CD4-positive, alpha-beta T cell treated with Interleukin-2 at 100 ng/mL for 4 hours (primary cell): ENCODE measurements at places on chromosomes 4 and X.

GRCh38 chrX:74500067-74500466, 78.8 kb downstream of the SLC16A2 start:
- DNase-seq, result no peak

DNA sequence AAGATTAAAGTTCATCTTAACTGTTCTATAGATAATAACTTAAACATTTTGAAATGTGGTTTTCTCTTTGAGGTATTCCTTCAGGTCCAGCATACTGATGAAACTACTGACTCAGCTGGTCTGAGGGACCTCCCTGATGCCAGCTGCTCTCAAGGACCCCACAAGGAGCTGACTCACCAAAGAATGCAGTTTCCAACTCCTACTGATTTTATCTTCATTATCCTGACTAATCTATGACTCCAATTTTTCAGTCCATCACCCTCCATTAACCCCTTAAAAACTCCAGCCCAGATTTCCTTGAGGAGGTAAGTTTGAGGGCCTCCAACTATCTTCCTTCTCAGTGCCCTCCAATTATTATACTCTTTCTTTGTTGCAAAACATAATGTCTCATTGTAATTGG, 1.4 kb upstream of the UGT2B4 start:
- no peak for DNase-seq

DNA sequence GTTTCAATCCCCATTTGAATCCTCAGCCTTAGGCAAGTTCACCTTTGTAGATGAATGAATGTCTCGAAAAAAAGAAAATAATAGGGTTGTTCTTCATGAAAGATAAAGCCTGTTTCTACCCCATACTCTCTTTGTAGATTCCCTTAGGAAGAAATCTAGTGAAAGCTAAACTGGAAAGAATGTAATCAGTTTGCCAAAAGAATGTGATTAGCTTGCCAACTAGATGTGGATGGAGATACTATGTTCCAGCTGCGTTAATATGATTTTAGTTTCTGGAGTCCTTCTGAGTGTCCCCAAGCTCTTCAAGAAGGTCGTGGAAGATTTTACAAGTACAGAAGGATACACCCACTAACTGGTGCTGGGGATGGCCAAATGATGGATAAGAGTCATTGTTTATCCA, 162.3 kb upstream of the EDNRA start:
- DNase-seq, result no peak

DNA sequence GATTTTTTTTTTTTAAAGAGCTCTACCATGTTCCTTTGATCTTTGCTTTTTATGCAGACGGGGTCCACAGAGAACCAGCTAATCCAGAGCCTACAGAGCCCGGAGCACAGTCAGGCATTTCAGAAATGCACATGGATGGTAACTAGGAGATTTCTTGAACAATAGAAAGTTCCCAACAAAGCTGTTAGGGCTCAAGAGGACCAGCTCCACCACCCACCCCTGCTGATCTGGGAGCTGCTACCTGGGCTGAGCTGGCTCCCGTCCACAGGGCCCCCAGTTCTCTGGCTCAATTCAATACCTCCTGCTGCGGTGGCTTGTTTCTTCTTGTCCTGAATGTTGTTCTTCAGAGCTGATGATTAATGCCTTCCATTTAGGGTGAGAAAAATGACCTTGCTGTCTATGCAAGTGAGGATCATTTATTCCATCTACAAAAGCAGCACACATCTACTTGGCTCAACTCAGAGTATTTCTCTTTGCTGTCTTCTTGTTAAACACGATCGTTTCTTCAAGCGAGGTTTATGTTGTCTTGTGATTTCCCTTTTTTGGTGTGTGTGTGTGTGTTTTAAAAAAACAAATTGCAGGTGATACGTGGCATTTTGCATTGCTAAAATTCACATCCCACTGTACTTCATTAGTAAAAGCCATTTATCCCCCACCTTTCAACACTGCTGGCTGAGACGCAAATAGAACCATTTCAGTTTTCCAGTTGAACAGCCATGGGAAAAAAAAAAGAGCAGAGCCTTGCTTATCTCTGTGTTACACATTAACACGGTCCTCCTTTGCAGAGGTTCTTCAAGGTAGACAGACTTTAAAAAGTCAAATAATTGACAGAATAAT, 31.3 kb downstream of the IGFBP7 start:
- no peak for DNase-seq

GRCh38 chr4:187006189-187006618, 282.5 kb upstream of the FAT1 start:
- no peak for DNase-seq

GRCh38 chr4:134708616-134709015, 507.0 kb upstream of the PABPC4L start:
- DNase-seq, result no peak

DNA sequence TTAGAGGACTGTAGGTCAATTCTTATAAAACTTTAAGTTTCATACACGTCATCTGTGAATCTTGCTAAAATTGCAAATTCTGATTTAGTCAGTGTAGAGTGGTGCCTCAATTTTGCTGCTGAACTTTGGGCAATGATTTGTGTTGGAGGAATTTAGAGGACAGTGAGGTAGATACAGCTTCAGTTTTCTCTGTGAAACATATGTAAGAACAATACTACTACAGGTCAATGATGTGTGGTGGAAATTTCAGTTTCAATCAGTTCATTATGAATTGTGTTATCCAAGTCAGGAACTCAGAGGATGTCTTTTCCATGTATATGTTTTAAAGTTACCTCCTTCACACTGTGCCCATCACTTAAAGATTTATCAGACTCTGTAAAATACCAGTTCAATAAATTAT, 1597.8 kb upstream of the PCDH10 start:
- DNase-seq, result no peak

GRCh38 chr4:185142564-185142911, 528 bp upstream of the SLC25A4 start:
- DNase-seq, result peak; percentile 9

DNA sequence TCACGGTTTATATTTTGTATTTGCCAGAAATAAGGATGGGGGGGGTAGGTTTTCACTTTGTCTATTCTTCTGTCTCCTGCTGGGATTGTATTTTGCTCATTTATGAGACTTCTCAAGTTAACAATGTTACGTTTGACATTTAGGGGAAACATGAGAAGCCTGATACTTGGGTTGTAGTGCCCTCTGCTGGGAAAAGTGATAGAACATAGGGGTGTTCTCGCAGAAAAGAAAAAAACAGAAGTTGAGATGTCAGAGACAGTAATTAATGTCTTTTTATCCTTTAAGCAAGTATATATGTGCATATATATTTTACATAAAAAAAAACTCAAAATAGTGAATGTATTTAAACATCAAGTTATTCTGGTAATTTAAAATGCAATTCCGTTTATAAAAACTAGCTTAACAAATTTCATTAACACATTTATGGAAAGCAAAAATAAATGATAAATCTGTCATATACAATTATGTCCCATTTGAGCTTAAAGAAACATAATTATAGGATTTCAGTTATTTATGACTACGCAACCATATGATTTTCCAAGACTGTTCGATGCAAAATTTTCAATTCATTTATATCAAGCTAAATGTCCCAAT, 46.0 kb upstream of the TMPRSS11F start:
- DNase-seq, result peak; percentile 25

DNA sequence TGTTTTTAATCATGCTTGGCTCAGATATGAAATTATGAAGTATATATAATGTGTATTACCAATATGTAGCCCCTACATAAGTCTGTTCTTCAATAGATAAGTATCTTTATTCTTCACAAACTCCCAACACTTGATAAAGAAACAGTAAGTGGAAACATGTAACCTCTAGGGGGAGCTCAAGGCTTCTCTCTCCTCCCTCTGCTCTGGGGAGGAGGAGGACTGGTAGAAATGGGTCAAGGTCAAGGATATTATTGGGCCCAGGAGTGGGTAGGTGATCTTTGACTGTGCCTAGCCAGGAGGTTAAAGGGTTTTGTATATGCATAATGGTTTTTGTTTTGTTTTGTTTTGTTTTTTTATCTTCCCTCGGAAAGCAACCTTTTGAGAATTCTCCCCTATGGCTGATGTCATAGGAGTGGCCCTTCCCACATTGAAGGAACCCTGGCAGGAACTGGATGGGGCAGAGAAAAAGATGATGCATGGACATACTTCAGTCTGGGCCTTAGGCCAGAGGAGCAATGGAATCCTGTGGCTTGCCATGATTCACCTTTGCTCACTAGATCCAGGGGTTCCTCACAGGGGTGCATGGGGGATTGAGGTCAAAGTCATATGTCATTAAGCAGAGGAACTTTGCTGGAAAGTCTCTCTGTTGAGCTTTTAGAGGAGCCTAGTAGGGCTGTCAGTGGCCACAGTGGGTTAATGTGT, 460.3 kb downstream of the MID1IP1 start:
- peak; percentile 53 for DNase-seq

GRCh38 chrX:17459661-17460060, 84.7 kb downstream of the NHS start:
- DNase-seq, result no peak

DNA sequence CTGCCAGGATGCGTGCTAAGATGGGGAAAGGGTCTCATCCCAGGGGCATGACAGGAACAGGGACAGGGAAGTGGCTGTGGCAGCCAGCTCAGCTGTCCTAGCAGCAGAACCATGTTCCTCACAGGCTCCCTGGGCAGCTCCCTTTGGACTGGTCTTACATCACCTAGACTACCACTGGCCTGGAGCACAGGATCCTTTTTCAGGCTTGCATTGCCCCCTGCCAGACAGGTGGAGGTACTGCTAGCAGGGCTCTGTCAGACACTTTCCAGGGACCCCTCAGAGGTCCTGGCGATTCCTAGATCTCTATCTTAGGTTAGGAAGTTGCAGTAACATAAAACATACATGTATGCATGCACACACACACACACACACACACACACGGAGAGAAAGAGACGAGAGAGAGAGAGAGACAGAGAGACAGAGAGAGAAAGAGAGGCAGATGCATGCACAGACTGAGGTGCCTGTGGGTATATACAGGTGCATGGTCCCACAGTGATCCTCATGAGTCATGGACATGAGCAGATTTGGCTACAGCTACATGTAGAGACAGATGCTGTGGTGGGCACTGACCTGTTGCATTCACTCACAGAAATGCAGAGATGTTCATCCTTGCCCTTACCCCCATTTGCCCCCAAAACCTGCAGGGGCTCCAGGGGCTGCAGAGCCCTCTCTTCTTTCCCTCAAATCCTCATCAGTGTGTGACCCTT, 63.6 kb downstream of the STARD8 start:
- DNase-seq, result no peak

GRCh38 chr4:88819818-88820697, 122.4 kb upstream of the NAP1L5 start:
- no peak for DNase-seq

DNA sequence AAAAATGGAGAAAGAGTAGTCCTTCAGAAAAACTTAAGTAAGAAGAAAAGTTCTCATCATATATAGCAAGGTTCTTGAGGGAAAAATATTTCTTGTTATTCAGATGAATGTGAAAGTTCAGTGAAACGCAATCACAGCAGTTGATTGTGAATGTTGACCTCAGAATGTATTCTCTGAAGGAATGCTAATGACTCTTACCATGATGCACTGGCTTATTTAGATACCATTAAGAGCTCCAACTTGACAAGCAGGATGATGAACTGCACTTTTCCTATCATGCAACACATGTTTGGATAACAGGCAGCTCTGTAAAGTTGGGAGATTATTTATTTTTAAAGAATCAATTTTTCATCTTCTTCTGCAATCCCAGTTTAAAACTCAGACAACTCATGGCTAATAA, 115.5 kb upstream of the MYOZ2 start:
- no peak for DNase-seq

DNA sequence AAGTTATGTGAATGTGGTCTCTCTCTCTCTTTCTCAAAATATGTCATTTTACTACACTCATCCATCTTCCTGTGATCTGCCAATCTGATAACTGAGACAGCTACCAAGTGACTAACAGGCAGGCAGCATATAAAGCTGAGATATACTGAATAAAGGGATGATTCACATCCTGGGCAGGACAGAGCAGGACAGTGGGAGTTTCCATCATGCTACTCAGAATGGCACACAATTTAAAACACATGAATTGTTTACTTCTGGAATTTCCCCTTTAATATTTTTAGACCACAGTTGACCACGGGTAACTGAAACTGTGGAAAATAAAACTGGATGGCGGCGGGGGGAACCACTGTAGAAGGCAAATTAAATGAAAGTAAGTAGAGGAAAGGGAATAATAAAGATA, 58.6 kb upstream of the DCTD start:
- DNase-seq, result no peak

GRCh38 chrX:31715675-31716074, 643.8 kb upstream of the FTHL17 start:
- DNase-seq, result no peak
